ENCODE measurements at places on chromosomes 2 and 18.

DNA sequence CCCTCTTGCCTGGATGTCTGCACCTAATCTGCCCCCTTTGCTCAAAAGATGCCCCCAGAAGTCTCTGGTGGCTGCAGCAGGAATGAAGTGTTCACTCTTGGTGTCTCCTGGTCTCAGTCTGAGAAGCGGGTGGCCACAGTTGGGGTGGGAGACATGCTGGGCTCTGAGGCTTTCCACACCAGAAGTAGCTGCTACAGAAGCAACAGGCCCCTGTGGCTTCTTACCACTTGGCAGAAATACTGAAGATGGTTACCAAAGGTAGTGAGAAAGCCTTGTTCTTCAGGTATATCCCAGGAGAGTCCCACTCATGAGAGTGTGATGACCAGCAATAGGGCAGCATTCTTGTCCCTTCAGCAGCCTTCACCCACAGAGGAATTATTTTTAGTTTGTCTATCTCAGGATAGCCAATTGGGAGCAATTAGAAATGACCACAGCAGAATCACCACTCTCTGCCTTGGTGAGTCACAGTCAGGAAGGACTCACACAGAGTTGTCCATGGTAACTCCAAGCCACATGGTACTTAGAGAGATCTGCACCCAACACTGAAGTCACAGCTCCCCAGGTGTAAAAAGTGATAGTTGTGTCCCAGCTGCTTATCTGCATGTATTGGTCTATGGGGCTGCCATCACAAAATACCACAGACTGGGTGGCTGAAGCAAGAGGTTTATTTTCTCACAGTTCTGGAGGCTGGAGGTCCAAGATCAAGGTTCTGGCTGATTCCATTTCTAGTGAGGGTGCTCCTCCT is 169.8 kb upstream of the ID2 start:
- DNase-seq: peak; percentile 46

- DNase-seq: no peak
Observed at GRCh38 chr2:133957724-133958480, 296.0 kb upstream of the MGAT5 start.

DNA sequence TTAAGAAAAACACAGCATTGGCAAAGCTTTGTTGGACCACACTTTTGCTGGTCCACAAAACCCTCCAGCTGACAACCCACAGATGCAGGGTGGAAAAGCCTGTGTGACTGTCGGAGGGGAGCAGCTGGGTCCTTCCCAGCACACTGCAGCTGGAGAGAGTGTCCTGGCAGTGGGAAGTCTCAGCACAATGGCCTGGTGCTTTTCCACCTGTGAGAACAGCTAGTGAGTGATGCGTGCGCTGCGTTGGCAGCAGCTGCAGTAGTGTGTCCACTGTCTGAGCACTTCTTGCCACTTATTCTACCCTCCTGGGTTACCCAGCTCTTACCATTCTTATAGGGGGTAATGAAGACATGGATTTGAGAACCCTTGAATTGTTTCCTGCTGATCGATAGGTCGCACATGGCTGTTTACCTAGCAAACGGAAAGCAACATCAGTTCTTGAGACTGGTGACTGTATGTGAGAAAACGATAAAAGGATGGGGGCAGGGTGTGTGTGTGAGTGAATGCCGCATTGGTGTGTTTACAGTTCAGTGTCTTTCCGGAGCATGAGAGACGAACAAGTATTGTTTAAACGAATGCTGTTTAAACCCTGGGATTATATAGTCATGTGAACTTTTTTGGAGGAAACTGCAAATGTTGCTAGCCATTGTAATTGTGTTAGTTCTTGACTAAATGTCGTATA is 69.7 kb downstream of the LYPD6 start:
- no peak for DNase-seq

GRCh38 chr18:45212181-45213039 is 402.9 kb upstream of the SLC14A2 start:
- DNase-seq: peak; percentile 29

- DNase-seq: no peak
Observed at GRCh38 chr2:27117995-27118524, 868 bp downstream of the CGREF1 start.

DNA sequence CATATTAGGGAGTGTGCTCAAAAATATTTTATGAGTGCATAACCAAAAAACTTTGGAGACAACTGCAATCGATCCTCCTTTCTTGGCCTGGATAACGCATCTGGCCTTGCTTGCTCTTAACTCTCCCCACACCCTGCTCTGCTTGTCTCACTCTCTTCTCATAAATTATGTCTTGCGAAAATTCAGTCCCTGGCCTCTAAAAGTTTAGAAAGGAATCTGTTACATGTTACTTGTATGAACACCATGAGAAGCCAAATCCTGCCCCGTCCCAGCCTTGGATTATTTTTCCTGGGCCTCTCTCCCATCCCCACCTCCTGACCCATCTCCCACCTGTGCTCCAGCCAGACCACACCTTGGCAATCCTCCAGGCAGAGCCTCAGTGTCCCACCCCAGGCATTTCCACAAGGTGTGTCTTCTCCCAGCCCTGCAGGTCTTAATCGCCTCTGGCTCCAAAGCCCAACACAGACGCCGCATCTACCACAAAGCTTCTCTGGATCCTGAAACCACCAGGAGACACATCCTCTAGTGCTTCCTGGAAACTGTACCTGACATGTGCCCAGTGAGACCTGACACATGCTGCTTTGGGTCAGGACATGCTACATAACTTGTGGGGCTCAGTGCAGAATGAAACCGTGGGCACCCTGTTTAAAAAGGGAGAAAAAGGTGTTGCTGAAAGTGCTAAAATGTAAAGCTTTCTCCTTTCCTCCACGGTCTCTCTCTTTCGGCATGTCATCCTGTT is 99.6 kb upstream of the ST3GAL5 start:
- no peak for DNase-seq

- DNase-seq: no peak
Observed at GRCh38 chr2:129481306-129482219, 497.9 kb upstream of the RAB6C start.

DNA sequence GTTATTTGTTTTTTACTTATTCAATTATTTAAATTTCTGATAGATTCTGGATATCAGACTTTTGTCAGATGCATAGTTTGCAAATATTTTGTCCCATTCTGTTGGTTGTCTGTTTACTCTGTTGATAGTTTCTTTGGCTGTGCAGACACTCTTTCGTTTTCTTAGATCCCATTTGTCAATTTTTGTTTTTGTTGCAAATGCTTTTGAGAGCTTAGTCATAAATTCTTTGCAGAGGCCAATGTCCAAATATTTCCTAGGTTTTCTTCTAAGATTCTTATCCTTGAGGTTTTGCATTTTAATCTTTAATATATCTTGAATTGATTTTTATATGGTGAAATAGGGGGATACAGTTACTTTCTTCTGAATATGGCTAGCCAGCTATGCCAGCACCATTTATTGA is 112.7 kb upstream of the SESTD1 start:
- DNase-seq: no peak

DNA sequence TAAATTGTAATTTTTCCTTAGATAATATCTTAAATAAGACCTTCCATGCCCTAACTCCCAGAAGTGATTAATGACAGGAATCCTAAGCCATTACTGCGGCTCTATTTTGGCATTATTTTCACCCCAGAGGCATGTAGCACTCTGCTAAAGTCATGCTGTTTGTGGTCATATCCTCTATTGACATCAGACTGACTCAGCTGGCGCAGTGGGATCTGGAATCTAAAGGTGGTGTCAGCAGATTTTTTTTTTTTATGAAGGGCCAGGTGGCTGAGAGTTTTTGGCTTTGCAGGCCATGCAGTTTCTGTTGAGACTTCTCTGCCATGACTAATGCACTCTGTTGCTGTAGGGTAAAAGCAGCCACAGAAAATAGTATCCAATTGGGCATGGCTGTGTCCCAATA is 64.1 kb upstream of the ACVR1C start:
- DNase-seq: peak; percentile 45

DNA sequence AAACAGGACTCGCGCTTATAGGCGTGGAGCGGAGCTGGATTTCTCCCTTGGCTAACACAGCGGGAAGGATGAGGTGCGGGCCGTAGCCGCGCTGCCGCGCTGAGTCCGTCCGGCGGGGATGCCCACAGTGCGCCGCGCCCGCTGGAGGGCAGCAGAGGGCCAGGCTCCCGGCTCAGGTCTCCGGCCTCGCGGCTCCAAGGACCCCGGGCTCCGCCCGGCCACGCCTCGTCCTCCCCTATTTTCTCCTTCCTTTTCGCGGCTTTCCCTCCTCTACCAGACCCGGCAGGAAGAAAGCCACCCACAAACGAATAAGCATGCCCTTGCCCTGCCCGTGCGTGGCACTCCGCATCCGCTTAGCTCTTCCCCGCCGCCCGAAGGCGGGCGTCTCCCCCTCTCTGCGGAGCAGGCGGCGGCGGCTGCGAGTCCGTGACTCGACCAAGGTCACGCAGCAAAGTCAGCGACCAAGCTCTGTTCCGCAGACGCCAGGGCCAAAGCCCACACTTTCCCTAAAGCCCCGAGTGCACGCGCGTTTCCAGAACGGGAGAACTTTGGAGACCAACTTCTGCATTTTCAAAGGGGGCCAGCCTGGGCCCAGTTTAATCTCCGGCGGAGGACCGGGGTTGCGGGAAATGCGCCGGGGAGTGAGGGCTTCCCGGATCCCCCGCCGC is 48.5 kb downstream of the KCNIP3 start:
- peak; percentile 52 for DNase-seq

GRCh38 chr2:95021847-95022246 is 3.7 kb upstream of the MAL start:
- DNase-seq: no peak

DNA sequence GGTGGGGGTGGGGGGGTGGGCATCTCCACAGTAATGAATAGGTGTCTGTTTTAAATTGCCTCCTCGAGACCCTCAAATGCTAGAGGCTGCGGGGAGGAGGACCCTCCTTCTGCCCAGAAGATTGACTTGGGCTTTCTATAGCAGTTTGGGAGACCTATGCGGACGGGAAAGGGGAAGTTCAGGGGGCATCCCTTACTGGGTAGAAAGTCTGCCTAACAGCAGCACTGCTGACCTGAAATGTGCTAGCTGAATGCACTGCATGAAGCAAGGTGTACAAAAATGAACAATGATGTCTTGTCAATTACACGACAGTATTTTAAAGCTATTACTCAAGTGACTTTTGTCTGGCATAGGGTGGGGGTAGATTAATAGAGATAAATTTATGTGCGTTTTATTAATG is 2.5 kb downstream of the DCC start:
- DNase-seq: no peak

GRCh38 chr2:225353579-225354085 is 45.9 kb upstream of the NYAP2 start:
- no peak for DNase-seq
